NCI-H1436 (cell line): ENCODE measurements at places on chromosomes 3 and 15.

- DNase-seq, result peak; percentile 44
Observed at GRCh38 chr3:107855710-107856109, 235.1 kb downstream of the CD47 start.

GRCh38 chr15:40562691-40563090 is 2.2 kb downstream of the CCDC32 start:
- no peak for DNase-seq

- no peak for DNase-seq
Observed at GRCh38 chr3:128493570-128494366, 767 bp upstream of the GATA2 start.

- DNase-seq, result no peak
Observed at GRCh38 chr3:128296469-128297251, 143.4 kb downstream of the EEFSEC start.

DNA sequence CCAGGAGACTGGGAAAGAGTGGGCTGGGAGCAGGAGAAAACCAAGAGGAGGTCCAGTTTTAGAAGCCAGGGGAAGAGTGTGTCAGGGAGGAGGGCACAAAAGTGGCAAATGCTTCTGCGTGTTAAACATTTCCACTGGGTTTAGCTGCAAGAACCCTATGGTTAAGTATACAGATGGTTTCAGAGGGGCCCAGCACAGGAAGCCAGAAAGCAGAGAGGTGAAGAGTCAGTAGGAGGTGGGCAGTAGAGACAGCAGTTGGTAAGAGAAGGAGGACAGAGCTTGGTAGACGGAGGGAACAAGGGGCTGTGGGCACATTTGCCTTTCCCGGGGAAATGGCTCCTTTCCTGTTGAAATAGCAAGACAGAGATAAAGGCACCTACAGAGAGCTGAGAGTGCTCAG is 133.8 kb downstream of the EPHB1 start:
- DNase-seq, result no peak

DNA sequence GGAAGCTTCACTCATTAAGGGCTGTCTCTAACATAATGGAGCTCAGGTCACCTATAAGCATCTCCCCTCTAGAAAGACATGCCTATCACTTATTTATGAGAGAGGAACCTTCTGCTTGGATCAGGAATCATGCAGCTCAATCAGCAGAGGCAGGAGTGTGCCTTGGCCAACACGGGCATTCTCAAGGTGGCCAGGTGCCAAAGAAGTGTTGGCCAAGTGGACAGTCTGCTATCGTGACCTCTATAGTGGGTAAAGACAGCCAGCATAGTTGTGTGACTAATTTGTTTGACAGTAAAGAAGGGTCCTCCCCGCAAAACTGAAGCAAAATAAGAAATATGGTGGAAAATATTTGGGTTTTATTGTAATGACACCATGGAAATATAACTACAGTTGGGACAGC is 14.7 kb upstream of the AGTR1 start:
- DNase-seq, result no peak

DNA sequence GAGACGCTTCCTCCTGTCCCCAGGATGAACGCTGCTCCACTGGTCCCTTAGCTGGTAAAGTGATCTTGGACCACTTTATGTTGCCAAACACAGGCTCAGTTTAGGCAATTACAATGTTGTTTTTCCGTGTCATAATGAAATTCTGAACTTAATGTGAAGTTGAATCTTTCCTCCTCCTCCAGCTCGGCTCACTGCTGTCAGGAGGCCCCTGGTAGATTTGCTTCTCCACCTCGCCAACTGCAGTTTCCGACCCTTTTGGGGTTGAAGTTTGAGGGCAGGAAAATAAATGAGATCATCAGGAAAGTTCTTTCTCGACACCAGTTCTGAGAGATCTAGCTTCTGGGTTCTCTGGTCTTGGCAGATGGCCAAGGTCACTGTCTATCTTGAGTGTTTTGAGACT is 27.8 kb downstream of the CFAP161 start:
- DNase-seq, result no peak

DNA sequence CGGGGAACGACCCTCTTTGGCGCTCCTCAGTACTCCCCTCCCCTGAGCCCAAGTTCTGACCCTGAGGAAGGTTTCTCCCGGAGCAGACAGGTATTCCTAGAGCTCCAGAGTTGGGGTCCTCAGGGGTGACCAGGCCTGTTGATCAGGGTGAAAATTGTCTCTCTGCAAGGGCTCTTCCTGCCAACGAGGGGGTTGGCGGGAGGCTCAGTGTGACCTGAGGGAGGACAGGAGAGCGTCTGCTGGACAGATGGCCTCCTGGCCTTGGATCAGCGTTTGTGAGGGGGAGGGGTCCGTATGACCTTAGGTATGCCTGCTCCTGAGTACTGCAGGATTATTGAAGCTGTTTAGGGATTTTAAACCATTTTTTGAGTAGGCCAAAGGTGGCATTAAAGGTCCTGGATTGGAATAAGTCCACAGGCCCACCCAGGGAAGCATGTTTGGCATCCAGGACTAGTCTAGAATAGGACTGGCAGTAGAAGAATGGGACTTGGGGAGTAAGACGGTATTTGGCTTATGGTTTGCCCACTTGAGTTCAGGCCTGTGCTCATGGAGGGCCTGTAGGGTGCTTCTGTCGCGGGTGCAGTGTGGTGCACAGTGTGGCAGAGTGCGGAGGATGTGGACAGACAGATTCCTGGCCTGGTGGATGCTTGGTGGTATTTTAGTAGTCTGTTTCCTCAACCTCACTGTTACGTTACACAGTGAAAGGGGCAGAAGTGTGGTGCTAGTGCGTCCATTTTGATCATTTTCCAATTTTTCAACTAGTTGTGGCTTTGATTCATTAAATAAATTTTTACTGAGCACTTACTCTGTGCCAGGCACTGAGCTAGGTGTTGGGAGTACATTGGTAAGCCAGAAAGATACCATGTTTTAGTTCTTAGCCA is 959 bp downstream of the ZNF592 start:
- no peak for DNase-seq

GRCh38 chr3:27428446-27428845 is 55.7 kb downstream of the SLC4A7 start:
- DNase-seq, result no peak

DNA sequence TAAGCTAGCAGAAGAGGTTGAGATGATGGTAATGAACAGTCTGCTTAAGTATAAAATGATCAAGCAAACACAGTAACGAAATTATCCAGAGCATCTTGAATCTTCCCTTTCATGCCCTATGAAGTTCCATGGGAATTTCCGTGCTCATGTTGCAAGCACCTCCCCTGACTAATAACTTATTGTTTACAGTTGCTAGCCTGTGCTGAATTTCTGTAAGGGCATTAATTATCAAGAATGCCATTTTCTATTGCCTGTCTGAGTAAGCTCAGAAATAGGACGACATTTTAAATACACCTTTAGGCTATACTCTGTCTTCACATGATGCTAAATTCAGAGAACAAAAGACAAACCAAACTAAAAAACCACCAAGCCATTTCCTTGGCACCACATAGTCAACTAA is 257.5 kb upstream of the LRTM1 start:
- no peak for DNase-seq

DNA sequence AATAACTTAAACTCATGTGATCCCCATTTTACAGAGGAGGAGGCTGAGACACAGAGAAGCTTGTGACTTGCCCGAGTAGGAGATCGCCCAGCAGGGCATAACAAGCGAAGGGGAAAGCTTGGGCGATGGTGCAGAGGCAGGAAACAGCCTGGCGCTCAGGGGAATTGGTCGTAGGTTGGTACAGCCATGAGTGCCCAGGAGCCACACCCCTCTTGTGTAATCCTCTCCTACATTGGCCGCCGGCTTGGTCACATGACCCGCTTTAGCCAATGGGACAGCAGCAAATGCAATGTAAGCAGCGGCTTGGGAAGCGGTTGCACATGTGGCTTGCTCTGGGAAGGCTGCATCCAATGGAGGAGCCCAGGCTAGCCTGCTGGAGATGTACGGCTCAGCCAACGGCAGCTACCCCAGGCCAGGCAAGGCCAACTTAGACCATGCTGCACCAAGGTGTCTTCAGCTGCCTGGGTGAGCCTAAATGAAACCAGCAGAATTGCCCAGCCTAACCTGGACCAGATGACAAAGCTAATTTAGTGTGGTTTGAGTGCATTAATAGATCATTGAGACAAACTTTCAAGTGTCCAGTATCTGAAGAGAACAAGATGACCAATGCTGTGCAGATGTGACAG is 50.3 kb upstream of the SLC6A6 start:
- DNase-seq, result no peak

DNA sequence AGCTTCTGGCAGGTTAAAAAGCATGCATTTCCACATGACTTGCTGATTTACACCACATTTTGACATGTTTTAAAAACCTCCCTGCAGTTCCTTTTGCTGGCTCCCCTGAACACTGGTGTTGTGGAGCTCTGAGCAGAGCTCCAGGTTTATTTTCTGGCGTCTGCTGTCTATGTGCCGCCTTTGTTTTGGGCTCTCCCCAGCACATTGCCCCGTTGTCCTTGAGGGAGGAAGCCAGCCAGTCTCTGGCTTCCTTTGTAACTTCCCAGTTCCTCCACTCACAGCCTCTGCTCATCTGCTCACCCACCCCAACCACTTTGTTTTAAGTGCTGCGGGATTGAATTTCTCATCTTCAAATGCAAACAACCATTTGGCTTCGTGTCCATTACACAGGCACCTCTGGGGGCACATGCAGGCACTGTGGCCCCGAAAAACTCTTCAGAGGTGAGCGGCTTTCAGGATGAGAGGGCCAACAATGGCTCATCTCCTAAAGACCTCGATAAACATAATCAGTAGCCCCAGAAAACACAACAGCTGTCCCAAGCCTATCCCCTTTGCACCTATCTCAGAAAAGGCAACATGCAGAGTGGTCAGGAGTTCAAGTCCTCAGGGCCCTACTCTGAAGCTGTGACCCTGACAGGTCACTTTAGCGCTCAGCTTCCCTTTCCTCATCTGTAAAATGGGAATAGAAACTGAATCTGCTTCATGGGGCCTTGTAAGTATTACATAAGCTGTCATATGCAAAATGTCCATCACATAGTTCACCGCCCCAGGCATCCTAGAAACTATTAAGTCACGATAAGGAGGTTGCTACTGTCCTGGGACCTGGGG is 1.3 kb upstream of the MEF2A start:
- no peak for DNase-seq

DNA sequence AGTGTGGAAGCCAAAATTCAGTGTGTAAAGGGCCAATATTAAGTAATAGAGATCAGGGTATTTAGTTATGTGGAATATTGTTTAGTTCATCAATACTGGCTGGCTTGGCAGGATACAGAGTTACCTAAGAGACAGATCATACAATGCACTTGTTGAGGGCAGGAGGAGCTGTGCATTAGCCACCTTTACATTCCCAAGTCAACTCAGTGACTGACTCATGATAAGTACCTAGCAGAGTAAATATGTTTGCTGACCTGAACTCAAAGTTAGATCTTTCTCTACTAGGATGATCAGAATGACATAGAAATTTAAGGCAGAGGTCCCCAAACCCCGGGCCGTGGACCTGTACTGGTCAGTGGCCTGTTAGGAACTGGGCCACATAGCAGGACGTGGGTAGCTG is 3.5 kb upstream of the ABHD17C start:
- no peak for DNase-seq

DNA sequence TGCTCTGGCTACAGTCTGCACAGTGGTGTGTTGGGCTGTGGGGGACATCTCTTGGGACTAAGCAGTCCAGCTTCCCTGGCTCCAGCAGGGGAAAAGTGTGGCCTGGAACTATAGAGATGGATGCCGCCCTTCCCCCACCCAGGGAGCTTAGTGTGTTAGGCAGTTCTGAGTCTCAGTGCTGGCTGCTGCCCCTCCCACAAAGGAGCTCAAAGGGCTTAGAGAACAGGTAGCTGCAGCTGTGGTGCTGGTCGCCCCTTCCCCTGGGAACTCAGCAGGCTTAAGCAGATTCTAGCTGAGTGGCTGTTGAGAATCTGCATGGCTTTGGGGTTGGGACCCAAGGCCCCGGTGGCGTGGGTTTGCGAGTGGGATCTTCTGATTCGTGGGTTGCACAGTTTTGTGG is 190.8 kb downstream of the PDCD6IP start:
- DNase-seq, result no peak
